ENCODE measurements at places on chromosomes 1 and 21.

GRCh38 chr1:243495442-243496186, 239.8 kb downstream of the SDCCAG8 start:
- DNase-seq, result no peak

DNA sequence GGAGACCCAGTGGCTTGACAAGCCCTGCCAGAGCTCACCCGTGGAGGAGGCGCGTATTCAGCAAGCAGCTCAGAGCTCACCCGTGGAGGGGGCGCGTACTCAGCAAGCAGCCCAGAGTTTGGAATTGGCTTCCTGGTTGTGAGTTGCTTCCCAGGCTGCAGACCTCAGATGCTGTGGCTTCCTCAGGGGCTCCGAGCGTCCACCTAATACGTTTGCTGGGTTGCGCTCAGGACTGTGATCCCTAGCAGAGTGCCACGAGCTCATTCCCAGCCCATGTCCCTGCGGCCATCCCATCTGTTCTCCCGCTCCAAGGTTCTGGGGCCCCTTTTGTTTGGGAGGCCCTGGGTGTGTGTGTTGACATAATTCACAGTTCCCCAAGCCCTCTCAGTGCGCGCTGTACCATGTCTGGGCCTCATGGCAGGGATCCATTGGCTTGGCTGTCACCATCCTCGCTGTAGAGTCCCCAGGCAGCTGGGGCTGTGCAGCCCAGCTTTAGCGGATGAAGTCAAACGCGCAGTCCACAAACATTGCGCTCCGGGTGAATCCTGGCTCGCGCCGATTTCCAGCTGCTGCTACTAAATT, 3.6 kb downstream of the AJAP1 start:
- no peak for DNase-seq

- peak; percentile 93 for DNase-seq
Measured at GRCh38 chr1:229507951-229508822, at the start of gene NUP133. TSS of gene NUP133 (minus strand) at chr1:229508341. CDS start at chr1:229508249, 92 bp downstream.

DNA sequence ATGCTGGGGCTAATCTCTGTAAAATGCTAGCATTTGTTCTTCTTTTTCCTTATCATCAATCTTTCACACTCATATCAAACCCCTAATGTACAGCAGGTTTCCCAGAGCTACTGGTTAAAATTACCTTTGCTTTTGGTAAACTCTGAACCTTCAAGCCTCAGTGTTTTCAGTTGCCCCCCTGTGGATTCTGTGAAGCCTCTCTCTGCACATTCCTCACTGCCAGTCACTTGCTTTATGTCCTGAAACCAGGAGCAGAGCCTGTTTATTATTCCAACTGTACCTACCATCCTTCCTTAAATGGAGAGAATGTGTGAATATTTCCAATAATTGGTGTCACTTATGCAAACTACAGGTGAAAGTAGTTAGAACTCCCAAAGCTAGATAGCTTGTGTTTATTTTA, 134.2 kb downstream of the NEK7 start:
- DNase-seq, result no peak

DNA sequence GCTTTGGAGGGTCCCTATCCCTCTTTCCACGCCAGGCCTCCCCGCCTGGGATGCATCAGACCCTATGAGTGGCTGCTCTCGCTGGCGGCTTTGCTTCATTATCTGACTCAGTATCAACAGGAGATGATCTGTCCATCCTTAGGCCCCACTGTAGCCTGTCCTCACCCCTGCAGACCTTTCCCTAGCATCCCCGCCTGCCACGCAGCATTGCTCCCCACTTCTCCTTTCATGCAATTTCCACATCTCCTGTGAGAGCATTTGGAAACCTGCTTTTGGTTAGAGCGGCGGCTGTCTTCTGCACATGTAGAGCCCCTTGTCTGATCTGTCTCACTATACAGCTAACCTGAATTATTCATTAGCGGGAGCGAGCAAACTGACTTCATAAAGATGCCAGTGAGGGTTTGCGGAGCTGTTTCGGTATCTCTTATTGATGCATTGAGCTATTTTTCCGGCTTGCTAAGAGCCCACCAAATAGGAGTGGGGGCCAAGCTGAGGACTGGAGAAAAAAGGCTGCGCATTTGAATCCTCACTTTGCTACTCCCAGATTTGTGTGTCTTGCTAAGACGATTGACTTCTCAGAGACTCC, 40.0 kb upstream of the ATP2B4 start:
- DNase-seq, result no peak

GRCh38 chr1:56578138-56578962, 1.0 kb downstream of the PLPP3 start:
- no peak for DNase-seq

GRCh38 chr1:27858949-27859576, 13.3 kb upstream of the THEMIS2 start:
- DNase-seq, result no peak

DNA sequence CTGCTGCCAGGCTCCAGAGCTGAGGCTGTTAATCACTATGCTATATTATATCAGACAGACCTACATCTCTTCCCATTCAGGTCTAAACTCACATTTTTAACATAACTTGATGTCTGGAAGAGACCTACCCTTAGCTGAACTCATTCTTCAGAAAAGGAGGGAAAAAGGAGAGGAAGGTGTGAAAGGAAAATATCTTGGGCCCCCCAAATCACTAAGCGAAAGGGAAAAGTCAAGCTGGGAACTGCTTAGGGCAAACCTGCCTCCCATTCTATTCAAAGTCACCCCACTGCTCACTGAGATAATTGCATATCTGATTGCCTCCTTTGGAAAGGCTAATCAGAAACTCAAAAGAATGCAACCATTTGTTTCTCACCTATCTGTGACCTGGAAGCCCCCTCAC, 222.2 kb downstream of the ASTN1 start:
- no peak for DNase-seq

DNA sequence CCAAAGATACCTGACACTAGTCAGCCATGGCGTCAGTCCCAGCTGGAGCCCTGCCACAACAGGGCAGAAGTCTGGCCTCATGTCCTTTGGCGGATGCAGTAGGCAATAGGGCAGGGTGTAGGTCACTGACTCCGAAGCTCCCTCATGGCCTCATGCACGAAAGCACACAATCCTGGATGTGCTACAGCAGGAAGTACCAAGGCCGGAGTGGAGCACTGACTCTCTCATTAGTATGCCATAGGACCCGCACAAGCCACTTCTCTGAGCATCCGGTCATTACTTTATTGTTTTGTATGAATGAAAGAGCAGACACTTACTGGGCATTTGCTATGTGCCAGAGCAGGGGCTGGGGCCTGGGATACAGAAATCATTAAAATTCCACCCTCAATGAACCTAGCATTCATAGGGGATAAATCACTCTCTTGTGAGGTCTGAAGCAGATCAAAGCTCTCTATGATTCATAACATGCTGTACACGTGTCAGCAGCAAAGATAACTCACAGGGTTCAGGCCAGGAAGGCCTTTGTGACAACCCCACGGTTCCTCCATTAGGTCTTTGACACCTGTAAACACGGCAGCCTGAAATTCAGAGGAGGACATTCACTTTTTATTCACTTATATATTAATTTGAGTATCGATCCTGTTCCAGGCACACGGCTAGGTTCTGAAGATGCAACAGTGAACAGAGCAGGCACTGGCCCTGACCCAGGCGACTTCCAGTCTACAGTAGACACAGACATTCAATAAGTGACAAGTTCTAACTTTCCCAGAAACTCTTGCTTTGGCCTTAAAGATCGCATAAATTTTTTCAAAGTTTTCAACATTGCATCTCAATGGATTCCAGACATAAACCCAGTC, 357.9 kb upstream of the USP24 start:
- no peak for DNase-seq

DNA sequence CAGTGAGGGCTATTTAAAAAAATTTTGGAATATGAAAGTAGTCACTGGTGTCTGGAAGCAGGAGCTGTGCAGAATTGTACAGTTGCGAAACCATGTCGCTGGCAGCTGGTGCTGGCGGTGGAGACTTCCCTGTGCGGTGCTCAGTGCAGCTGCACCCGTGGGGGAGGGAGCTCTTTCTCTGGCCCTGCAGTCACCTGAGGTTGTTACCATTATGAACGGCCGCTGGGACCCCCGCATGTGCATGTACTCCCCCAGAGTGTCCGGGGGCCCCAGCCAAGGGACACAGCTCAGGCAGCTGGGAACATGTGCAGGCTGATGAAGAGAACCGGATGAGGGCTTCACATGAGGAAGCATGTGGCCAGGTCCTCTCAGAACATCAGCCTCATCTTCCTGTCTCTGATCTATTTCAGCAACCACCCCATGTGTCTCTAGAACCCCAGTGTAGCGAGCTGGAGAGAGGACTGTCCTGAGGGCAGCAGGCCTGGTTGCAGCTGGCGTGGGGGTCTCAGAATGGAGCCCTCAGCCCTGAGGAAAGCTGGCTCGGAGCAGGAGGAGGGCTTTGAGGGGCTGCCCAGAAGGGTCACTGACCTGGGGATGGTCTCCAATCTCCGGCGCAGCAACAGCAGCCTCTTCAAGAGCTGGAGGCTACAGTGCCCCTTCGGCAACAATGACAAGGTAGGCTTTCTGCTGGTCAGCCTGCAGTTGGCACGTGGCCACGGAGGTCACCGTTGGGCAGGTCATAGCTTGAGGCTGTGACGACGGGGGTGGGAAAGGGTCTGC, at the start of gene TRPM2:
Gene TRPM2, plus strand, starts transcription at position 431 of the 780 bp plus-strand sequence. Its CDS starts 80 bp downstream, at position 511.
- DNase-seq, result no peak

- DNase-seq, result no peak
Measured at GRCh38 chr1:244273845-244274619, 177.7 kb downstream of the ADSS2 start.

GRCh38 chr21:34011660-34012059, 61.7 kb upstream of the MRPS6 start:
- DNase-seq, result no peak

DNA sequence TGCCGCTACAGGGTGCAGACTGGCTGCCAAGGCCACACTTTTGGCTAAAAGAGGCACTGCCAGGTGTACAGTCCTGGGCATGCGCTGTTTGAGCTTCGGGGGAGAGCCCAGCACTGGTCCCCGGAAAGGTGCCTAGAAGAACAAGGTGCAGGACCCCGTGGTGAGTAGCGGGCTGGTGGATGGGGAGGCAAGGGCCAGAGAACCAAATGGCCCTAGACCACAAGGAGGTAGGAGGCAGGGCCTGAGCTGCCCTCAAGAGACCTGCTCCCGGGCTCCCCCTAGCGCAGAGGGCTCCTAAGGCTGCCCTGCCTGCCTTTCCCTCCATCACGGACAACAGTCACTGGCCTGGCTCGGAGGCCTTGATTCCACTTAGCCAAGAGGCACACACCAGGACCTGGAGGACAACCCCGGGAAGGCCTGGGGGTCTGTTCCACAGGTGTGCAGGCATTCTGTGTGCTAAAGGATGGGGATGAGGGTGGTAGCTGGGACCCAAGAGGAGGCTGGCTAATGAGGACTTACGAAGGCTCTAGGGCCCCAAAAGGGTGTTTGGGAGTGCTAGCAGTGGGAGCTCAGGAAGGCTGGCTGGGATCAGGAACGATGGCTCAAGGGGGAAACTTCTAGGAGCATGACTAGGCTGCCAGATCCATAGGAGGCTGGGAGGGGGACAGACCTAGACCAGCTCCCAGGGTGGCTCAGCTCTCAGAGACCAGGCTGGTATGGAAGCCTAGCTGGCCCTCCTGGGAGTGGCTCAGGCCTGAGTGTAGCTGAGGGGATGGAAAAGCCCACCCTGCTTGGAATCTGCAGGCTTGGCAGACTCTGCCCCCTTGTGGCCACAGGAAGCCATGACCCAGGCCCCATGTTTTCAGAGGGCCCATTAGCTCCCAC, 742 bp downstream of the ARTN start:
- peak; percentile 38 for DNase-seq

DNA sequence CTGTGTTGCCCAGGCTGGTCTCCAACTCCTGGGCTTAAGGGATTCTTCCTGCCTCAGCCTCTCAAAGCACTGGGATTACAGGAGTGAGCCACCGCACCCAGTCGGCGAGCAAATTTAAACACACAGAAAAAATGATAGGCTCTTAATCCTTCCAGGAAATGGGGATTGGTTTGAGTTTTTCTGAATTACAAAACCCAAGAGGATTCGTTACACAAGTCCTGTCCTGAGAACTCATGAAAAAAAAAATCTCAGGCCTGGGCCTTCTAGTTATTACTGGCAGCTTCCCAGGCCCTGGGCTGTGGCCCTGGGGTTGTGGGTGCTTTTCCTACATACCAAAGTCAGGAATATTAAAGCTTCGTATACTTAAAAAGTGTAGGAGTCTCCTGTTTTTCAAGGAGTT, 6.3 kb upstream of the IFNGR2 start:
- no peak for DNase-seq

GRCh38 chr1:50348449-50349241, 74.6 kb downstream of the DMRTA2 start:
- no peak for DNase-seq

GRCh38 chr1:213124590-213124989, 73.5 kb downstream of the RPS6KC1 start:
- no peak for DNase-seq

Data from activated naive CD4-positive, alpha-beta T cell (primary cell).